Prostate gland (tissue), 2 donors: ENCODE measurements at places on chromosomes 7 and 10. TPM values are rescaled to one million over a fixed set of nuclear protein-coding genes. Genes with fewer than 3 reads are reported as not detected.

The TMEM130 gene
- total RNA-seq, result 83.6 TPM

DNA sequence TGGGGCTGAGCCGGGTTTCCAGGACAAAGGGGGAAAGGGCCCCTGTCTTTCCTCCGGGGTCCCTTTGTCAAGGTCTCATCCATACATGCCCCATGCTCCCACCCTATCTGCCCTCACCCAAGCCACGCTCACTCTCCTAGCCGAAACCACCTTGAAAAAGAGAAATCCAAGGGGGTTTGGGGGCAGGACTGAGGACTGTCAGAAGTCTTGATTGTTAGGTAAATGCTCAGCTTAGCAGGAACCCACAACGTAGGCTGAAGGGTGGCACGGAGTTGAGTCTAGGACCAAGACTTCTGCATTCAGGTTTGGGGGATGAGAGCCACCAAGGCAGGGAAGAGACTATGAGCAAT lies 719 bp upstream of the PGAM2 start:
- no peak overlapping the region for H3K27ac ChIP-seq
- no peaks in the 10 kb centered on the region for H3K4me1 ChIP-seq
- DNase-seq, result no peak
- H3K27me3 ChIP-seq, result no peaks in the 10 kb centered on the region
- no peaks in the 10 kb centered on the region for H3K36me3 ChIP-seq

DNA sequence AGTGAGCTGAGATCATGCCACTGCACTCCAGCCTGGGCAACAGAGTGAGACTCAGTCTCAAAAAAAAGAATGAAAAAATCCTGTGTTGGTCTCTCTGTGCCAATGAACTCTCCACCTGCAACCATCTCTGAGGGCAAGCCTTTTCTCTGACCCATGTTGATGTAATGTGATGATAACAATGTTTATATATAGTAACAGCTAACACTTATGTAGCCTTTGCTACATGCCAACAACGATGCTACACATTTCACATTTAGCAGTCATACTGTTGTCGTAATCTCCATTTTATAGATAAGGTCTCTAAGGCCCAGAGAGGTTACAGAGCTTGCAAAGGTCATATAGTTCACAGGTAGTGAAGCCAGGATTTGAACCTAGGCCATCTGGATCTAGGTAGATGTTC lies 11.5 kb downstream of the COX15 start:
- no peak for DNase-seq
- no peak overlapping the region for H3K4me3 ChIP-seq
- no peak overlapping the region for H3K27ac ChIP-seq

GRCh38 chr10:24446739-24447138 lies 237.8 kb downstream of the KIAA1217 start:
- H3K4me1 ChIP-seq, result peaks cover 9% of the 10 kb centered on the region
- no peak overlapping the region for H3K4me3 ChIP-seq
- DNase-seq, result no peak
- H3K36me3 ChIP-seq, result no peaks in the 10 kb centered on the region

The FOXK1 gene
- total RNA-seq, result 47.5 TPM

DNA sequence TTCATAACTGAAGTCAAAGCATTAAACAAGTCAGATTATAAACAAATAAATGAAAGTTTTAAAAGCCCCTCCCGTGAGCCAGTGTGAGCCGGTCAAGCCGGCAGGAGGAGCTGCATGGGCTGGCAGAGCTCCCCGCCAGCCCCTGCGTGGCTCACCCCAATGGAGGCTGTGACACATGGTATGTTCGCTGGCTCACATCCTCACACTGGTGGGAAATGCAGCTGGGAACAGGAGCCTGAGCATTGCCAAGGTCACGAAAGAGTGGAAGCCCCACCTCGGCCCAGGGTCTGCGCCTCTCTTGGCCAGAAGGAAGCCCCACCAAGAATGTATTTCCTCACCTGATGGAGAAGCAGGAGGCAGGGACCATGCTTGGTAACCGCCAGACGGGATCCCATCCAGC lies 261.7 kb upstream of the TCERG1L start:
- H3K27me3 ChIP-seq, result no peaks in the 10 kb centered on the region
- no peaks in the 10 kb centered on the region for H3K36me3 ChIP-seq
- no peak overlapping the region for H3K4me3 ChIP-seq
- no peaks in the 10 kb centered on the region for H3K4me1 ChIP-seq

The UNCX gene
- not detected for total RNA-seq

GRCh38 chr10:72330069-72330426 lies 24.7 kb downstream of the DNAJB12 start:
- peaks cover 35% of the 10 kb centered on the region for H3K4me1 ChIP-seq
- H3K27ac ChIP-seq, result peak overlapping the region; percentile 51
- no peaks in the 10 kb centered on the region for H3K27me3 ChIP-seq
- DNase-seq, result no peak

The SH2B2 gene
- 22.3 TPM for total RNA-seq

DNA sequence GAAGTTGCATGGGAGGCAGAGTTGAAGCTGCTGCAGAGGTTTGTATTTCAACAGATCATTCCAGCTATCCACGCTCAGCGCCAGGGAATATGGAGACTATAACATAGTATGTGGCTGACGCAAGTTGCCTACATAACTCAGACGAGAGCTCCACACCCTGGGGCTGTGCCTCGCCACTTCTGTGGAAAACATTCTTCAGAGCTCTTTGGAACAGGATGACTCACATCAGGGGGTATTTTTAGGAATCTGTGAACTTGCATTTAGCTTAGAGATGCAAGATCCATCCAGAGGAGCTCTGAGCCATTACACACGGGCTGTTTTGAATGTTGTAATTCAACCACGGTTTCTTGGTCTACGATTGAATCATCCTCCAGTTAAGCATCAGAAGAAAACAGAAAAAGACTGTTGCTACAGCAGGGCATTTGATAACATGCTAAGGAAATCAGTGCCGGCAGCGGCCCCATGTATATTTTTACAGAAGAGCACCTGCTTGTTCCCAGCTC lies 481.5 kb upstream of the AKR1E2 start:
- H3K36me3 ChIP-seq, result no peaks in the 10 kb centered on the region
- no peak for DNase-seq
- H3K27me3 ChIP-seq, result no peaks in the 10 kb centered on the region
- no peak overlapping the region for H3K27ac ChIP-seq
- no peaks in the 10 kb centered on the region for H3K4me1 ChIP-seq

DNA sequence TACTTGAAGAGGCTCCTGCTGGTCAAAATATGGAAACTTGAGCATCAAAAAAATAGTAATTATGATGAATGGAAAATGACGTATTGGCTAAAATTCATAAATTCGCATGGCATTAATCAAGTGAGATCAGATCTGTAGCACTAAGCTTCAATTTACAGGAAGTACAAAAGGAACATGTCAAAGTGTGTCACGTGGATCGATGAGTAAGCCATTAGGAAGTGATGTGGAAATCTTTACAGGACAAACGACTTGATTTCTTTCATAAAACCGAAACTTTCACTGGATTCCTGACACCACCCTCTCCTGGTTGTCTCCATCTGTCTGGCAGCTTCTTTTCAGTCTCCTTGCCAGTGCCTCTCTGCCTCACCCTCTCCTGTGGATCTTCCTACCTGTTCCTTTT lies 25.8 kb downstream of the AKR1C8 start:
- no peaks in the 10 kb centered on the region for H3K27me3 ChIP-seq
- no peaks in the 10 kb centered on the region for H3K4me1 ChIP-seq
- H3K36me3 ChIP-seq, result no peaks in the 10 kb centered on the region
- H3K4me3 ChIP-seq, result no peak overlapping the region

The TECPR1 gene
- total RNA-seq, result 31.4 TPM

DNA sequence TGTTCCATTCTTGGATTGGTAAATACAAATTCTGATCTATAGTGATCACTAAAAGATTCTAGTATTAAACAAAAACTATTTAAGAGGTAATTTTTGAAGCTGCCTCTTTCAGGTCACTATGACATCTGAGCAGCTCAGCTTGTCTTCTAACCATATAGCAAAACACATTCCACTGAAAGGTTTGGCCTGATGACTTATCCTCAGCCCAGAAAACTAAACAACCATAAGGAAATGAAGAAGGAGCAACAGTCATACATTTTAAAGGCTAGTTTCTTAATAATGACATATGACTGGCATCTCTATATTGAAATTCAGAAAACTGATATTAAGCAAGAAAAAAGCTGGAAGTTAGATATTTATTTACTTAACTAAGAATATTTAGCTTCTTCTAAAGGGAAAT lies 24.6 kb downstream of the NT5C2 start:
- peaks cover 4% of the 10 kb centered on the region for H3K4me1 ChIP-seq
- no peak overlapping the region for H3K27ac ChIP-seq
- peaks cover 5% of the 10 kb centered on the region for H3K36me3 ChIP-seq
- H3K27me3 ChIP-seq, result no peaks in the 10 kb centered on the region
- H3K4me3 ChIP-seq, result no peak overlapping the region
- DNase-seq, result no peak

- H3K4me1 ChIP-seq, result peaks cover 8% of the 10 kb centered on the region
- H3K27ac ChIP-seq, result no peak overlapping the region
- no peaks in the 10 kb centered on the region for H3K27me3 ChIP-seq
- H3K36me3 ChIP-seq, result no peaks in the 10 kb centered on the region
- DNase-seq, result no peak
These were observed 6.4 kb downstream of the DNAJB12 start for GRCh38 chr10:72348282-72348681.

DNA sequence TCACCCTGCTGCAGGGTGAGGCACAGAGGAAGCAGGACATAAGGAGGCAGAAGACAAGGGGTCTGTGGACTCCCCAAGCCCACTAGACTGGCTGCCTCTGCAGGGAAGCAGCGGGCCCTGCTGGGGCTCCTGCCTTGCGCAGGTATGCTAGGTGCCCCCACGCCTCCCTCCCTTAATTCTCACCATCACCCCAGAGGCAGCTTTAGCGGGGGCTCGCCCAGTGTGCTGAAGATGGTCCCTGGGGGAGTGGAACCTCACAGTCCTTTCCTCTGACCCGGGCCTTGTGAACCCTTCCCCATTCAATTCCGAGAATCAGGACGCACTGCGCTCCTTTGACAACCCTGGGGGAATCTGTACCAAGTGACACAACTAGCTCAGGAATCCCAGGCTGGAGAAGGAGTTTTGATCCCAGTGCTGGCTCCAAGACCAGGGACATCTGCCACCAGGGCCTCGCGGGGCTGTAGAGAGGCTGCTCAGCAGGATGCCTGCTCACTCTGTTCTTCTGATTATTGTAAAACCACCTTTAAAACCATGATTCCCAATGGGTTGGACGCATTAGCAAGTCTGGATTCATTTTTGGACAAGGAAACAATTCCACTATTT lies 468.4 kb downstream of the TCERG1L start:
- no peaks in the 10 kb centered on the region for H3K36me3 ChIP-seq
- no peak overlapping the region for H3K27ac ChIP-seq
- H3K4me1 ChIP-seq, result no peaks in the 10 kb centered on the region
- no peak overlapping the region for H3K4me3 ChIP-seq
- H3K27me3 ChIP-seq, result no peaks in the 10 kb centered on the region

DNA sequence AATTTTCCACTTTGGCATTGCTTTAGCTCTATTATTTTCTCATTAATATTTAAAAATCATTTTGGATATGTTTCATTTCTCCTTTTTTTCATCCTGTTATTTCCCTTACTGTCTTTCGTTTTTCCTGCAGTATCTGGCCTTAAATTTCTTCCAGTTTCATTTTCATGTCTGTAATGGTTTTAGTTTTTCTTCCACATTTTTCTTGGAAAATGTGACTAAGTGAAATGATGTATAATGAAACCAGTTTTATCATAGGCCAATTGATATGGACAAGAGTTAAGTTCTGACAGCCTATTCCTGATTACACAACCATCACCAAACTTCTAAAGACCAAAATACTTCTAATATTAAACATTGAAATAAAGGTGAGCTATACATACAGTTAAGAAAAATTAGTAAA lies 158.5 kb downstream of the LHFPL3 start:
- no peak overlapping the region for H3K4me3 ChIP-seq
- H3K27me3 ChIP-seq, result no peaks in the 10 kb centered on the region
- no peaks in the 10 kb centered on the region for H3K36me3 ChIP-seq
- H3K4me1 ChIP-seq, result no peaks in the 10 kb centered on the region
- no peak for DNase-seq
- H3K27ac ChIP-seq, result no peak overlapping the region

- H3K4me1 ChIP-seq, result no peaks in the 10 kb centered on the region
- H3K27me3 ChIP-seq, result no peaks in the 10 kb centered on the region
- H3K27ac ChIP-seq, result no peak overlapping the region
- no peaks in the 10 kb centered on the region for H3K36me3 ChIP-seq
- no peak for DNase-seq
These were observed 126.4 kb upstream of the GHITM start for GRCh38 chr10:84012831-84013458.

The GPR37 gene
- 69.4 TPM for total RNA-seq

DNA sequence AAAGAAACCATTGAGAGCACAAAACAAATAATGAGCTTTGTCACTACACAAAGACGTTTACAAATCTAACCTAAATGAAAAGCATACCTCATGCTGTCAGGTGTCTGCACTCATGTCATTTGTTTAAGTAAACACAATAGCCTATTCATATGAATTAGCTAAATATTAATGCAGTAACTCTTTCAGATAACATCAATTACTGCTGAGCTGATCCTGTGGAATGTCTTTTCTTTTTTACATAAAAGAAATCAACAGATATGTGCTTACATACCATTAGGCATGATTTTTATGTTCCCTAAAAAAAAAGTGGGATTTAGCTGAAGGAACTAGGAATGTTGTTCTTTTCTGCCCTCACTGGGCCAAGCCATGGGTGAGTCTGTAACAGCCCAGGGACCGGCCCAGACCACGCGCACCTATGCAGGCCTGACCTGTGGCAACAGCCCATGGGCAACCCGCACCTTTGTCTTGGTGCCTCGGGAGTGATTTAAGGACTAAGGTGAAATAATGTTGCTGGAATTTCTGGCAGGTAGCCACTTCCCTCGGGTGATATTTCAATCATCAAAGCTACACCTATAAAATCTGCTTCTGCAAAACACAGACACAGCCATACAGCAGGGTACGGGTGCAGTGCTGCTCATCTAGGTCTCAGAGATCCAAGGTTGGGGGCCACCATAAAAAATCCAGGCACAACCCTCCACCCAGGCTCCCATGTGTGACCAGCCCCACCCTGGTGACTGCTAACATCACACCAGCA lies 44.6 kb downstream of the FGFR2 start:
- H3K4me1 ChIP-seq, result no peaks in the 10 kb centered on the region
- no peaks in the 10 kb centered on the region for H3K36me3 ChIP-seq
- H3K27ac ChIP-seq, result no peak overlapping the region
- no peaks in the 10 kb centered on the region for H3K27me3 ChIP-seq
- H3K4me3 ChIP-seq, result no peak overlapping the region

The PTPN20 gene
- total RNA-seq, result 10.2 TPM

DNA sequence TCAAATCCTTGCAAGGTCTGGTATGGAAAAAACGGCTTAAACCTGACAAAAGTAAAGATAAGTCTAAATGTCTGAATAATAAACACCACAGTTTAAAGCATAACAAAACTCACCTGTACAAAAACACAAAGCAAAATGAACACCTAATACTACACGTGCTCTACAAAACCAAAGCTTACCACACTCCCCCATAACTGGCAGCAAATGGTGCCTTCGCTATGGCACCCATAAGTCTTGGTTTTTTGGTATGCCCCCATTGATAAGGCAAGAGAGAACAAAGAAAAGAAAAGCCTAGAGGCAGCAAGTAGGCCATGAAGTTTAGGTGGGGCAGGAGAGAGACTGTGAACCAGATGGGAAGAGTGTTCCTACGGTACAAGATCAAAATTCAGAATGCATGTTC lies 34.2 kb downstream of the PDZD8 start:
- no peaks in the 10 kb centered on the region for H3K36me3 ChIP-seq
- H3K27me3 ChIP-seq, result no peaks in the 10 kb centered on the region
- no peak for DNase-seq
- H3K4me3 ChIP-seq, result no peak overlapping the region
- no peak overlapping the region for H3K27ac ChIP-seq
- no peaks in the 10 kb centered on the region for H3K4me1 ChIP-seq
